Putamen (tissue), 1 donor: ENCODE measurements at places on chromosomes 5 and 9.

DNA sequence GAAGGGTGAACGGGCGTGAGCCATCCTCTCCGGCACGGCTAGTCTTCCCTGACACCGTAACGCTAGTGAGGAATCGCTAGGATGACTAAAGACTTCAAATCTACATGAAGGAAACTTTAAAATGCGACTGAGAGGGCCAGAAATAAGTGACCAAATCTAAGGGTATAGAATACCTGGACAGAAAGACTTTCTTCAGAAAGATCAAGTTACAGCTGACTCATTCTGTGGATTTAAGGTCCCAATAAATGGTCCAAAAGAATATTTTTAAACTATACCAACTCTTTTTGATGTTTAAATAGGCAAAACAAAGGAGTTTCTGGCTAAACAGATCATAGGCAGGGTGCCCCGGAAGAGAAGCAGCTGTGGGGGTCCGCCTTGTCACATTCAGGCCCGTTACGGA, 38.9 kb upstream of the CEP72 start:
- DNase-seq, result no peak

DNA sequence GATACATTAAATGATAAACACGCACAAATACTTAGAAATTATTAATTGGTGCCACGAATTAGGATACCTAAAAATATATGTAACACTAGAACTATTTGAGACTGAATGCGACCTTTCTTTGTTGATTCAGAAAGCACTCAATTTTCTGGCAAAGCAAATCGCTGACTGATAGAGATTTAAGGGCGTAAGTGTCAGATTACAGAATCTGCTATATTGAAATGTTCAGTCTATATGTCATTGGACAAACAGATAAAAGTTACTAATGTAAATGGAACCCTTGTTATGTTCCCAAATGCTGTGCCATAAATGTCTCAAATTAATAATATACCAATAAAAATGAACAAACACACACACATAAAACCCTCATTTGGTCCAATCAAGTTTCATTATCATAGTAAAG, 137.9 kb downstream of the MPDZ start:
- no peak for DNase-seq

DNA sequence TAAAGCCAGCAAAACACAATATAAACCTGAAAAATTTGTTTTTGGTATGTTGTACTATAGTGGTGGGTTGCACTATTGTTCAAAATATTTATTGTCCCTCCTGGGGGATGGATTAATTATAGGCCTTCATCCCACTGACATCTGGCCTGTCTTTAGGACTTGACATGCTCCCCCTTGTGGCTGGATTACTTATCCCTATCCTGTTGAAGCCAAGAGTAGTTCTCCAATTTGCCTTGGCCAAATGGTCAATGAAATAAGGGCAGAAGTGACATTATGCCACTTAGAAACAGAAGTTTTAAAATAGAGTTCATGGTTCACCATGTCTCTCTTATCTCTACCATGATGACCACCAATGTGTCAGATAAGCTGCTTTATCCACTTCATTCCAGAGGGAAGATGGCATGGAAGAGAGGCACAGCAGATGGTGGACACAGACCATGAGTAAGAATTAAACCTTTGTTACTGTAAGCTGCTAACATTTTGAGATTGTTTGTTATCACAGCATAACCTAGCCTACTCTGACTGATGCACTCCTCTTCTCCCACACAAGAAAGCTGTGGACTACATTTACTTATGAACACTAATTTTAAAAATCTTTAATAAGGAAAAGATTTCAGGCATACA, 29.2 kb upstream of the ARHGEF28 start:
- no peak for DNase-seq

- no peak for DNase-seq
These were observed 302.7 kb upstream of the RGMB start for GRCh38 chr5:98470747-98471146.

- no peak for DNase-seq
These were observed 1143.4 kb downstream of the CDH12 start for GRCh38 chr5:21709770-21710169.

DNA sequence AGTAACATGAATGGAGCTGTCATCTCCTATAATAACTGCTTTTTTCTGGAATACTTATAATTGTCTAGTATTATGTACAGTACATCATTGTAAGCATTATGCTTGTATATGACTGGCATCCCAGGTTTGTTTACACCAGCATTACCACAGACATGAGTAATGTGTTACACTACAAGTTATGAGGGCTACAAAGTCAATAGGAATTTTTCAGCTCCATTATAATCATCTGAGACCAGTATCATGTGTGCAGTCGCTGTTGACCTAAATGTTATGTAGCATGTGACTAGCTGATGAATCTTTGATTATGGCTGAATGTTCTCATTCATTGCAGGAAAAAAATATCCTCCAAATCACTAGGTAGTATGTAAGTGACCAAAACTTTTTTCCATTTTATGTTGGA, 2.2 kb downstream of the ZCCHC9 start:
- DNase-seq, result no peak

- no peak for DNase-seq
These were observed 149.2 kb downstream of the PBX3 start for GRCh38 chr9:125896404-125896803.

DNA sequence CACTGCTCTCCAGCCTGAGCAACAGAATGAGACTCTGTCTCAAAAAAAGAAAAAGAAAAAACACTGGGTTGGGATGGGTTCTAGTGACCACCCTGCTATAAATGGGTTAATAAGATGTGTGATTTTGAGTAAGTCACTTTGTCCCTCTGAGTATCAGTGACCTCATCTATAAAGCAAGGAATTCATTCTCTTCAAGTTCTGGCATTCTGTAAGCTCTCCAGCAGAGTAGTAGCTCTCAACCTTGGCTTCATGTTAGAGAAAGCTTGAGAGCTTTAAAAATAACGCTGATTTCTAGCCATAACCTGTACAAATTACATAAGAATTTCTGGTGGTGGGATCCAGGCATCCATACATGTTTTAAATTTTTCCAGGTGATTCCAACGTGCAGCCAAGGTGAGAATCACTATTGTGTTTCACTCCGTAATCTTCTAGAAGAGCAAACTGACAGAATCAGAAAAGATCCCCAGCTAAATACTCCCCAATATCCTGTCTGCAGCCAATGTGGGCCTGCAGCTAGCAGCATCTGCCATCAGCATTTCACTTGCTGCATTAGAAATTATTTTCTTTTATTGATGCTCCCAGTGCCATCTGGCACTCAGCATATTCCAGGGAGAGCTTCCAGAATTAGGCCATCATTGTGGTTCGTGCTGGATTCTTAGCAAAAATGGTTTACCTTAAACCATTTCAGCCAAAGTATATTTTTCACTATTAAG, 109.4 kb downstream of the FEM1C start:
- no peak for DNase-seq

- no peak for DNase-seq
These were observed 114.9 kb downstream of the C9orf50 start for GRCh38 chr9:129506041-129506440.

DNA sequence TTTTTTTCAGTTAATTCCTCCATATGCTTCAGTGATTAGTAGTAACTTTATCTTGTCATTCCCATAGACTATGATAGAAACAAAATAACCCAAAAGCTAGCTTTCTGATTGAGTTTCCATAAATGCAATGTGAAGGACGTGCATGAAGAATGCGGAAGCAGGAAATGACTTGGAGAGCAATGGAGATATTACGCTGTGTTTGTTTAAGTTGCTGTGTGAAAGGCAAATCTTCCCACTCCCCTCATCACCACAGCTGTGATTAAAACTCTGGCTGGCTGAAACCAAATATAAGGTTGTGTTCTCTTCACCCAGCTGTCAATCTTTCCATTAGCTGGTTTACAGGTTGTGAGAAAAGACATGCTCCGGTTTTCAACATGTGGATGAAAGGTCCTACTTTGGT, 83.9 kb downstream of the NR2F1-AS1 start:
- DNase-seq, result no peak

GRCh38 chr5:2877522-2877921, 126.0 kb upstream of the IRX2 start:
- DNase-seq, result peak; percentile 50

- DNase-seq, result no peak
These were observed 520.3 kb downstream of the DTWD2 start for GRCh38 chr5:118468085-118468484.

- DNase-seq, result no peak
These were observed 127.7 kb downstream of the NR3C1 start for GRCh38 chr5:143275512-143276363.

DNA sequence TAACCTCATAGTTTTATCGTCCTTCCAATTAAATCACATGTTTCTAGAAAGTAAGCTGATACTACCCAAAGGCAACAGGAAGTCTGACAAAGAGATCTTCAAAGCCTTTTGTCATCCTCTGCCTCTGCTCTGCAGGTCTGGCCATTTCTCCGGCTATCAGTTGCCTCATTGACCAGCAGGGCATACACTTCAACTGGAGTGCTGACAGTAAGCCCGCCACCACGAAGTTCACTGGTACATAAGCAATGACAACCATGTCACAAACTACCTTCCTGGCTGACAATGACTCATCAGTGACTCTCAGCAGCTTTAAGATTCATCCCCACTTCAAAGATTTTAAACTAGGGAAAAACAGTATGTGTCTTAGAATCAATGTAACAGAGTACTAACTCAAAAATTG, 20.6 kb downstream of the SPTLC1 start:
- DNase-seq, result peak; percentile 24

- DNase-seq, result no peak
These were observed 10.2 kb downstream of the CORO2A start for GRCh38 chr9:98182069-98182820.

GRCh38 chr9:136399176-136400037, 563 bp downstream of the SNAPC4 start:
- no peak for DNase-seq

GRCh38 chr9:98726735-98727134, 18.0 kb upstream of the GABBR2 start:
- peak; percentile 8 for DNase-seq

- peak; percentile 26 for DNase-seq
These were observed 32.3 kb upstream of the KIF2A start for GRCh38 chr5:62273687-62274086.

- no peak for DNase-seq
These were observed 72.8 kb downstream of the INSL6 start for GRCh38 chr9:5112646-5113045.

- no peak for DNase-seq
These were observed 133.2 kb downstream of the PIP5K1B start for GRCh38 chr9:68838245-68838644.
